Caki2 (cell line): ENCODE measurements at places on chromosomes 4 and X. TPM values are rescaled to one million over a fixed set of nuclear protein-coding genes. Genes with fewer than 3 reads are reported as not detected.

The SSX2B gene
- total RNA-seq: 0.24 TPM in 1 of 2 replicates, not detected in the other

The TBX22 gene
- not detected in 2 replicates for total RNA-seq

The PCSK1N gene
- 93.6 and 112 TPM in 2 replicates for total RNA-seq

The RAB39B gene
- 0.68 TPM in 1 of 2 replicates, not detected in the other for total RNA-seq

The KIT gene
- total RNA-seq: 0.44 TPM in 1 of 2 replicates, not detected in the other

The DKK2 gene
- not detected in 2 replicates for total RNA-seq

The PASD1 gene
- total RNA-seq: not detected in 2 replicates

The FAT1 gene
- total RNA-seq: 107 and 110 TPM in 2 replicates

The NEIL3 gene
- total RNA-seq: 16.3 and 20.7 TPM in 2 replicates

The PHOX2B gene
- total RNA-seq: not detected in 2 replicates

The GAGE12J gene
- total RNA-seq: not detected in 2 replicates

The MTMR1 gene
- 4.2 and 4.6 TPM in 2 replicates for total RNA-seq

The LRCH2 gene
- total RNA-seq: not detected in 2 replicates
